ENCODE measurements at places on chromosomes 2 and 18.

DNA sequence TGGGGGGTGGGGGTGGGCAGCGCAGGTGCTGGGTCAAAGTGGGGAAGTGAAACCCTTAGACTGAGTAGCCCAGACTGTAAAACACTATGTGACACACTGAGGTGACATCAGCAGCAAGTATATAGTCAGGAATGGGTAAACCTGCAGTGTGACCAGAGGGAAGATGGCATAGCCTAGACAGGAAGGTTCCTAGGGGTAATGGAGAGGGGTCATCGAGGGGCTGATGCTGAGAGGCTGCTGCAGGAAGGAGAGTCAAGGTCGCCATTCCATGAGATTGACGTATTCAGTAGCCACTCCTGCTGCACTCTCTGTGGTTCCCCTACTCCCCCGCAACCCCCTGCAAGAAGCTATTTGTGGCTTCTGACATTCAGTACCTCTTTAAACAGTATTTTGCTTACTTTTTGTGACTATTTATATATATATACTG is 111.7 kb downstream of the CHST9 start:
- no peak for DNase-seq

DNA sequence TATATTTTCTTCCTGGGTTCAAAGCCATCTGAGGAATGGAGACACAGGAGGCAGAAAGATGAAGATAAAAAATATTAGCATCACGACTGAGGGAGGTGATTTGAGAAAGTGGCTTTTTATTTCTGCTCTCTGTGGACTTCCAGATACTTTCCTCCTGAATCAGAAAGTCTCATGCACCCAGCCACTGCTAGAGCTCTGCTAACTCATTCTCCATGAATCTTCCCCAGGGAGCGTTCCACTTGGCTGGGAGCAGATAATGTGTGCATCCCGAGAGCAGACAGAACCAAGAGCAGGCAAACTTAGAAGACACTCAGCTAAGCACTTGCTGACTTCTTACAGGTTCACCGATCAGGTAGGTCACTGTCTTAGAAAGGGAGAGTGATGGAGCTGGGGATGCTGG is 264.1 kb upstream of the THUMPD2 start:
- no peak for DNase-seq

GRCh38 chr2:217868911-217869334 is 133.9 kb downstream of the TNS1 start:
- DNase-seq, result no peak

DNA sequence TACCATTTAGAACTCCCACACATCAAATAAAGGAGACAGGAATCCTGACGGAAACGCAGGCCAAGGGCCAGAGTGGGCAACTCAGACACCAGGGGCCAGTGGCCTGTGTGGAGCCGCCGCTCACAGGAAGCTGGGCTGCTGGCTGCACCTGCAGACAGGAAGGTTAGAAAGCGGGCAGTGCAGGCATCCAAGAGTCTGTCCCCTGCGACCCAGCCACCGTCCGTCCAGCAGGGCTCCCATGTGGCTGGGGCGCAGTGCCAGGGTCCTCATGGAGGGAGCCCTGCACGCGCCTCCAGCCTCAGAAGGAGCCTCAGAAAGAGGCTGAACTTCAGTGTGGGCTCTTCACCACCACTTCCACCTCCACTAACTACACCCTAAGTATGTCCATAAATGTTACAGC is 2.5 kb upstream of the ANO7 start:
- no peak for DNase-seq

DNA sequence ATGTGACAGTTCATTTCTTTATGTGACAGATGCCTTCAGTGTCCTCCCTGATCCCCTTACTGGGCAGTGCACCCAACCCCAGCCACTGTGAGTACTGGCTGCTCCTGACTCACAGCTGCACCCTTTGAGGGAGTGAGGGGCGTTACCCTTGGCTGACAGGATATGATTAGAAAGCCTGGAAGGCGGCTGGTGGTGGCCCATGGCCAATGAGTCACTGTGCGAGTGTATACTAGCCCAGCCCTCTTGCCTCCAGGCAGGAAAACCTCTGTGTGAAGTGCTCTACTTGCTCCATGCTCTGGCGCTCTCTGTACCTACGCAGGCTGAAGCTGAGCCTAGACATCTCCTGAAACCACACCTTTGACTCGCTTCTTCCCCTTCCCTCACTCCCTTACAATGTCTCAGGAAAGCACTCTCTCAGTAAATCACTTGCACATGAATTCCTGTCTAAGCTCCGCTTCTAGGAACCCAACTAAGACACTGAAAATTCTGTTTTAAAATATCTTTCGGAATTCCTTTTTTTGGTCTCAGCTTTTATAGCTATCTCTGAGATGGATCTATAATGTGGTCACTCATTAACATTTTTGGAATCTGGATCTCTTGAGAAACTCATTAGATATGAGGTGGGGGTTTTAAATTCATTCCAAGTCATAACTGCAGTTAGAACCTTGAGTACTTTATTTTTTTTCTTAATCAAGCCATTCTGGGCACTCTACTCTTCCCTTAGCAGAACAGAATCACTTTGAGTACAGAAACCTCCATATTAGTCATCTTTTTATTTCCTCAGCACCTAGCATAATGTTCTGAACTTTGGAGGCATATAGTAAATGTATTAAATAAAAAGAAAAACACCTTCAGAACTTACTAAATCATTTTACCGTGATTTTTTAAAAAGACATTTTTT is 25.3 kb upstream of the STAM2 start:
- DNase-seq, result peak; percentile 82

DNA sequence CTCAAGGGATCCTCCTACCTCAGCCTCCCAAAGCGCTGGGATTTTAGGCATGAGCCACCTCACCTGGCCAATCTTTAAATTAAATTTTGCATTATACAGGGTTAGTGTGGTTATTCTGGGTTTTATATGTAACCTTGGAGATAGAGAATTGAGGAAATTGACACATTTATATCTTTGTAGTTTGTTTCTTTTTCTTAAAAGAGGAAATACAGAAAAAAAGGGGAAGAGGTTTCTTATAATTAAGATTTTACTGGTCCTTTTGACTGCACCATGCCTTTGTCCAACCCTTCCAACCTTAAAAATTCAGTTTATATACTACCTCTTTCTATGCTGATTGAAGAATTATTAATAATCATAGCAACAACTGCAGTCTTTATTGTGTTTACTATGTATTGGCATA is 210.1 kb upstream of the STON1 start:
- no peak for DNase-seq

- DNase-seq, result no peak
Measured at GRCh38 chr2:40343902-40344301, 108.0 kb downstream of the SLC8A1 start.

DNA sequence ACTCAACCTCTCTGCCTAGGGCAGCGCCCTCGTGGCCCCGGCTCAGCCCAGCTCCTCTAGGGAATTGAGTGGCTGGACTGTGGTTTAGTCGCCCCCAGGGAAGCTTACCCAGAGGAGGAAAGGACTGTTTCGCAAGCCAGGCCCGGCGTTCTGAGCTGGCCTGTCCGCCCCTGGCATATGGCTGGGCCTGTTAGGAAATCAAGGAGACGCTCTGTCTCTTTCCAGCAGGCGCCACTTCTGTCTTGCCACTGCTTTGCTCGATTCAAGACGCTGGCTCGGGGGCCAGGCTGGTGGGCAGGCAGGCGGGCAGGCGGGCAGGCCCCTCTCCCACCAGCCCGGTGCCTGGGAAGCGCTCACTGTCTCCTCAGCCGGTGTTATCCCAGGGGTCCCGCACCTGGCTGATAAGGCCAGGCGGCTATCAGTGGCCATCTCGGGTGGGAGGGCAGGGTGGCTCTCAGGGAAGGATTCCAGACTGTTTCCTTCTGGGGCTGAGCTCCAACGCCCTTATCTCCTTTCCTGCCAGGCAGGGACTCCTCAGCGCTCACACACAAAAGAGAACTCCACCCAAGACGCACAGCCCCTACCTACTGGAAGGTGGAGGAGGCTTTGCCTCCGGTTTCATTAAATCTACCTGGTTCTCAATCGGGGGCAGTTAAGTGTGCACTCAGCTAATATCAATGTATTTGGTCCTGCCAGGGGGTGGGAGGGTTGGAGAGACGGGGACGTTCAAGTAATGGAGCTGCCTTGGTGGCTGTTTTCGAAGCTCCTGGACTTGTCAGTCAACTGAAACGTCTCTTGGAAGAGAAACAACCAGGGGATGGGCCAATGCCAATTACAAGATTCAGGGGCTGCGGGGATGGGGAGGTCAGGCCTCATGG is 109.1 kb downstream of the SMAD7 start:
- no peak for DNase-seq

DNA sequence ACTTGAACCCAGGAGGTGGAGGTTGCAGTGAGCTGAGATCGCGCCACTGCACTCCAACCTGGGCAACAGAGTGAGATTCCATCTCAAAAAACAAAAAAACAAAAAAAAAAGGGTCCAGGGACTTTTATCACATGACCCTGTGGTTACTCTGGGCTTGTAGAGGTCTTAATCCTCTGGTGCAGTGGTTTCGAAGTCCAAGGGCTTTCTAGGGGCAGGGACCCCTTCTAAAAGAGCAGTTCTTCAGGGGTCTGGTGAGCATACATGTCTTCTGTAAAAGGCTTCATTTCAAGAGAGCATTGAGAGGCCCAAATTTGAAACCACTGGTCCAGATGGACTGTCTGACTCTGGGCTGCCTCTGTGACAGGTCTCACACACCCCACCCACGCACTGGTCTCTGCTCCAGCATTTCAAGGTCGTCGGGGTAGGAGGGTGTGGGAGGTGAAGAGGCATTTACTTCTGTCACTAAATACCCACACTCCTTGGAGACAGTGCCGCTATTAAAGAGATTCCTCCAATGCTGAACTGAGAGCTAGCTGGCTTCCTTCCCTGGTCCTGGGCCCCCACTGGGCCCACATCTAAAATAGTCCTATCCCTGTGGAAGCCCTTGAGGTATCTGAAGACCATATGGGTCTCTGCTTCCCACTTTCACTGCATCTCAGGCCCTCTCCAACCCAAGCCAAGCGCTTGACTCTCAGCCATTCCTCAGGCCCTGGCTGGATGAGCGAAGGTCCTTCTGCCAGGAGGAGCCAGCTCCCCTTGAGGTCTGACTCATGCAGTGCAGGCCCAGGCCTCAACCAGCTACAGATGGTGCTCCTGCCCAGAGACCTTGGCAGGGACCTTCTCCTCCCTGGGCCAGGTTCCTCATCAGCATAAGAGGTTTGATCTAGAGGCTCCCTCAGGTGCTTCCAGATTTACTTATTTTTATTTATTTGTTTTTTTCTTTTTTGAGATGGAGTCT is 44.8 kb downstream of the PAX8 start:
- peak; percentile 54 for DNase-seq

DNA sequence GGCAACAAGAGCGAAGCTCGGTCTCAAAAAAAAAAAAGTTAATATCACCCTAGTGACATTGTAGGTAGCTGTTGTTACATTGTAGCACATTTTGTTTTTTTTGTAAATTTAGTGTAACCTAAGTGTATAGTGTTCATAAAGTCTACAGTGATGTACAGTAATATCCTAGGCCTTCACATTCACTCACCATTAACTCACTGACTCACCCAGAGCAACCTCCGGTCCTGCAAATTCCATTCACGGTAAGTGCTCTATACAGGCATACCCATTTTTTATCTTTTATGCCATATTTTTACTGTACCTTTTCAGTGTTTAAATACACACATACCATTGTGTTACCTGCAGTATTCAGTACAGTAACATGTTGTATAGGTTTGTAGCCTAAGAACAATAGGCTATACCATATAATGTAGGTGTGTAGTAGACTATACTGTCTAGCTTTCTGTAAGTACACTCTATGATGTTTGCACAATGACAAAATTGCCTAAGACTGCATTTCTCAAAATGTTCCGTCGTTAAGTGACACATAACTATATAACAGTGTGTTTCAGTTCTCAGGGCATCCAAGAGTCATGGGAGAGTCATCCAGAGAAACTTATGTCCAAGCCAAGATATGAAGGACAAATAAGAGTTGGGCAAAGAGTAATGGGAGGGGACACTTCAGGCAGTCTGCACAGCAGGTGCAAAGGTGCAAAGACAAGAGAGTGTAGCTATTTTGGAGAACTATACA is 68.4 kb downstream of the TANK start:
- no peak for DNase-seq

- DNase-seq, result no peak
Measured at GRCh38 chr2:80778704-80779103, 474.2 kb upstream of the LRRTM1 start.

- DNase-seq, result no peak
Measured at GRCh38 chr2:33420726-33421125, 55.7 kb upstream of the RASGRP3 start.

GRCh38 chr2:67846370-67847070 is 216.3 kb downstream of the C1D start:
- peak; percentile 78 for DNase-seq

- DNase-seq, result no peak
Measured at GRCh38 chr18:35467624-35468016, 30.1 kb downstream of the INO80C start.

DNA sequence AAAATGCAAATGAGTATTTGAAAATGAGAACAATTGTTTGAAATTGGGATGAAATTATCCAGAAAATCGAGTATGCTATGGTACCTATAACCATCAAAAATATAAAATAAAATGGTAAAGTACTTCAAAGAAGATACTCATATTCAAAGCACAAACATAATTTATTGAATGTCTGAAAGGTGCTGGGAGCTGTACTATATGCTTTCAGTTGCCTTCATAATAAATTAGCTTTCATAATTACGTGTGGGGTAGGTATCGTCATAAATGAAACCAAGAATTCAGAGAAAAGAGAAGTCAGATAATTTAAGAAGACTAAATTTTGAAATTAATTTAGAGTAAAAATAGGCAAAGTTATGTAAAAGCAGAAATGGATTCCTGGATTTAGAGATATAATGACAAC is 721.9 kb upstream of the ACVR2A start:
- no peak for DNase-seq

DNA sequence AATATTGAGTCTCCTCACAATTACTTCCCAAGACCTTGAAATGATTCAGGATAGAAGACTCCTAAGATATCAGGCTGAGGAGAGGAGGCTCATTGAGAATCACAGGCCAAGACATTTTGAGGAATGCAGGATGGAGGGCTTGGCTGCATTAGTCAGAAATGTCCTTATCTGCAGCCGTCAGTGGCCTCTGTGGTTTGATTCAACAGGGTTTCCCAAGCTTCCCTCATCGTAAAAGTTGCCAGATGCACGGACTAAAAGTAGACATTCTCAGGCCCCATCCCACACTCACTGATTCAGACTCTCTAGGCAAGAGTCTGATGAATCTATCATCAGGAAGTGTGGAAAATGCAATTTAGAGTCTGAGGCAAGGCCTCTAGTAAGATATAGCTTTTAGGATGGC is 34.0 kb upstream of the TMEM178A start:
- DNase-seq, result peak; percentile 86

- no peak for DNase-seq
Measured at GRCh38 chr18:56873441-56874140, 222.4 kb downstream of the WDR7 start.

GRCh38 chr18:4400911-4401310 is 54.2 kb downstream of the DLGAP1 start:
- no peak for DNase-seq

All from AG08396 (cell line).